A549 (cell line): ENCODE measurements at places on chromosomes 5 and 9. TPM values are rescaled to one million over a fixed set of nuclear protein-coding genes. Genes with fewer than 3 reads are reported as not detected.

Gene RFX3
- 1.3 to 1.5 TPM (median 1.4 TPM) in 3 replicates for polyA plus RNA-seq

Gene PPP2R2B
- polyA plus RNA-seq, result 0.08 to 0.13 TPM in 2 of 3 replicates, not detected in the other

Gene CLIC3
- polyA plus RNA-seq, result 5.1 to 6.6 TPM (median 6.4 TPM) in 3 replicates

Gene GFI1B
- not detected in 3 replicates for polyA plus RNA-seq

Gene MSANTD3
- polyA plus RNA-seq, result 43.5 to 50.1 TPM (median 43.8 TPM) in 3 replicates

Gene HTR1A
- polyA plus RNA-seq, result not detected in 3 replicates

Gene CCNO
- 4.7 to 5.1 TPM (median 4.8 TPM) in 3 replicates for polyA plus RNA-seq

Gene CTNND2
- polyA plus RNA-seq, result not detected in 3 replicates

Gene NDUFA8
- polyA plus RNA-seq, result 145 to 148 TPM (median 147 TPM) in 3 replicates

Gene MEF2C
- polyA plus RNA-seq, result 0.06 to 0.12 TPM (median 0.10 TPM) in 3 replicates

Gene ACTBL2
- 0.06 to 0.11 TPM (median 0.09 TPM) in 3 replicates for polyA plus RNA-seq

Gene NR2F1
- polyA plus RNA-seq, result 4.9 to 6.3 TPM (median 5.2 TPM) in 3 replicates

Gene C8G
- 1.1 to 1.3 TPM (median 1.1 TPM) in 3 replicates for polyA plus RNA-seq

Gene LRRC70
- 0.09 TPM in 1 of 3 replicates, not detected in the others for polyA plus RNA-seq

GRCh38 chr9:122394265-122395125, 23.7 kb downstream of the PTGS1 start:
- no peak for DNase-seq

GRCh38 chr5:150645070-150645700, 4.7 kb downstream of the SYNPO start:
- no peak for DNase-seq

DNA sequence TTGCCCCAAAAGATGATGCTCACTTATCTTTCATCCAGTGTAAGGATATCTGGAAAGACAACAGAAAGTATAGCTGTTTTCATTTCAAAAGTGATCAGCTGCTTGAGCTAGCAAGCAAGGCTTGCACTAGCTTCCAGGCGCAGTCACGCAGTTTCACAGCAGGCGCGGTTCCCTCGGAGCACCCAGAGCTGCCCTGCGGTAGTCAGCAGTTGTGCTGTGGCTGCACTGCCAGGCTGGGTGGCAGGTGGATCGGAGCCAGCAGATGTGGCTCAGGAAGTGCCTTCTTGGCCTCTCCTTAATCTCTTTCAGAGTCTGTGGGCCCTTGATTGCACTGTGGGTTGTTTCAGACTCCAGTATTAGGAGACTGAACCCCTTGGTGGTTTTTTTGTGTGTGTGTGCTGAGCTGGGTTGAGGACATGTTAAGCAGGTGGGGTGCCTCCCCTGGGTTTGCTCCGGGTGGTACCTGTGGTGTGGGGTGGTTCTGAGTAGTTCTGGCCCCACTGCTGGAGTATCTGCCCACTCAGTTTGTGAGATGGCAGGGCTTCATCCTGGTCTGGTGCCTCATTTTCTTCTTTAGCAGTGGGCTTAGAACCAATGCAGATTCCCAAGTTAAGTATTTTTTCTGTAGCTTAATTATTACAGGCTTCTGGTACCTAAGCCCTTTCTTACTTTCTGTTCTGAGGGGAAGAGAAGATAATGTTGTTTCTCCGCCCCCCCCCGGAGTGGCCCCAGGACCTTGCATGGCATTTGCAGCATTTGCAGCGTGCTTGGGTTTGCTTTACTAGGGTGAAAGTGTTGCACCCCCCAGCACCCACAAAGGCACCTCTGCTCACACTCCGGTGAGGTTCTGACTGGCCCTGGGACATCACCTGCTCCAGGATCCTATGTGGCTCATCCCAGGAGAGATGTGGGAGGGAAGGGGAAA, 16.4 kb downstream of the TENT4A start:
- no peak for DNase-seq

DNA sequence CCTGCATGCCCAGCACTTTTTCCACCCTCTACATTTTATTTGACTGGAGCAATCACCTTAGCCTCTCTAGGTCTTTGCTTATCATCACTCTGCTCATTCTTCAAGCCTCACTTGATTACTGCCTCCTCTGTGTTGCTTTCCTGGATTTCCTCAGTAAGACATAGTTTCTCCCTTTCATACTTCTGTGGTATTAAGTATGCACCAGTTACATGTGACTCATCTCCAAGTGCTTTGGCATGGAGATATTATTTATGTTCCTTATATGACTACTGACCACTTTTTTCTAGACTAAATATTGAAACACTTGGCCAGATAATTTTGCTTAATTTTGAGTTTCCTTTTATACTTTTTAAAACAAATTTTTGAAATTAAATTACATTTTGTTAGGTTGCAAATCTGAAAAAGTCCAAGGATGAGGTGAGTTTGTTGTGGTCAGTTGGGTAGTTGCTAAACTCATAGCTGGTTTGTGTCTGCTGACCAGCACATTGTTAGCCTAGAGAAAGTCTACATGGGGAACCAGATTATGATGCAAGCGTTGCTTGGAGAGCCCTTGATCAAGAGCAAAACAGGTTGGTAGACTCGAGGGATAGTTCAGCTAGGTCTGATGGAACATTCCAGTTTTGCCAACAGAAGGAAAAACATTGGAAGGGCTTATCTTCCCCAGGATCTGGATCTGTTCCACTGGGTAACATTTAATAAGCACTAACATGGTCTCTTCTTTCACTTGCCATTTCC, 140.2 kb downstream of the TMC1 start:
- no peak for DNase-seq

DNA sequence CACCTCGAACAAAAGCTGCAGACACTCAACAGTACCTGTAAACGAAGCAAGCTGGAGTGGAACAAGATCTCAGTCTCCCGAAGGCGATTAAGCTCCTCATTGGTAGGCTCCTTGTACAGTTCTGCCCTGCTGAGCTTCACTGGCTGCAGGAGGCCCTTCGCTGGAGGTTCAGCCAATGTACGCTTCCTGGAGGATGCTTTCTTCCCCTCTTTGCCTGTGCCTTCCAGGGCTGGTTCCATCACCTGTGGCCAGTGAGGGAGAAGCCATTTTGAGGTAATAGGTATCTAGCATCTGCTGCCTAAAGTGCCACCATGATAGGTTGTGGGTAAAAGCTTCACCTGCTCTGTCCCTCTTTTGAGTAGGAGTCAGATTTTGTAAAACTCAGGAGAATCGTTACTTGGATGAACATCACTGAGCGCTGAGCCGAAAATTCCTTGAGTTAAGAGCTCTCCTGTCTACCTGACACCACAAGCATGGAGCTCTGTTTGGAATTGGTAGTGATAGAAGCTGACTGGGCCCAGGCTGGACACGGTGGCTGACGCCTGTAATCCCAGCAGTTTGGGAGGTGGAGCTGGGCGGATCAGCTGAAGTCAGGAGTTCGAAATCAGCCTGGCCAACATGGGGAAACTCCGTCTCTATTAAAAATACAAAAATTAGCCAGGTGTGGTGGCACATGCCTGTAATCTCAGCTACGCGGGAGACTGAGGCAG, 1.4 kb downstream of the NOL6 start:
- no peak for DNase-seq

- no peak for DNase-seq
These were observed 412.9 kb upstream of the RGMB start for GRCh38 chr5:98360548-98360947.

DNA sequence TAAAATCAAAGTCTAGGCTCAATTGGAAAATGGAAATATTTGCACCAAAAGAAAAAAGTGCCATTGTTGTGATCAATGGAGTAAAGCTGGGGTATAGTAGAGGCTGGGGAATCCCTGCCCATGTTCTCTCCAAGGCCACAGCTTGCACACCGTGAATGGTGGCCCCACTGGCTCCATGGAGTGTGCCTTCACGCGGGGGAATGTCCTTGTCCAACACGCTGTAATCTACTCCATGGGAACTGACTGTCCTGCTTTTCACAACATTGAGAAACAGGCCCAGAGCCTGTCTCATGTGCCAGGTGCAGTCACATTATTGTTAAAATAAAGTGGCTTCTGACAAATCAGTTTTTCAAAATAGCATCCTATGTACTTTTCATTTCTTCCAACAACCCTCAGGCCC, 33.1 kb upstream of the ITGA2 start:
- DNase-seq, result no peak

DNA sequence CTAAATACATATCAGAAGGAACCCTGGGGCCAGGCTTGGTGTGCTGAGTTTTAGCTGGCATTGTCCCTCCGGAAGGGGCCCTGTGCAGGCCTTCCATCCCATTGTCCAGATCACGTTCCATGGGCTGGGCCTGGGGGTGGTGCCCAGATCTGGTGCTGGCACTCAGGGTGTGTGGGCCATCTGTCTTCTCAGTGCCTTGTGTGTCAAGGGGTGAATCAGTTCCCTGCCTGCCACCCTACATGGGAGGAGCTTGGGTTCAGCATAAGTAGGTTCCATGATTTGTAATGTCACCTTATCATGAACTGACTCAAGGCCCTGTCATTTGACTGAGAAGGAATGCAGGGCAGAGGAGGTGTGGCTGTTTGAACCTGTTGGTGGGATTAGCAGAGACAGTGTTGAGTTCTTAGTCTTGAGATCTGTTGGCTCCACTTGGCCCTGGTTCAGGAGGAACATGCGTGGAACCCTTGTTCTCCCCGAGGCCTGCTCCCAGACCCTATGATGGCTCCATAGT, 176.8 kb downstream of the MACROH2A1 start:
- DNase-seq, result no peak

- DNase-seq, result no peak
These were observed 91.9 kb downstream of the CEMIP2 start for GRCh38 chr9:71676460-71676859.

DNA sequence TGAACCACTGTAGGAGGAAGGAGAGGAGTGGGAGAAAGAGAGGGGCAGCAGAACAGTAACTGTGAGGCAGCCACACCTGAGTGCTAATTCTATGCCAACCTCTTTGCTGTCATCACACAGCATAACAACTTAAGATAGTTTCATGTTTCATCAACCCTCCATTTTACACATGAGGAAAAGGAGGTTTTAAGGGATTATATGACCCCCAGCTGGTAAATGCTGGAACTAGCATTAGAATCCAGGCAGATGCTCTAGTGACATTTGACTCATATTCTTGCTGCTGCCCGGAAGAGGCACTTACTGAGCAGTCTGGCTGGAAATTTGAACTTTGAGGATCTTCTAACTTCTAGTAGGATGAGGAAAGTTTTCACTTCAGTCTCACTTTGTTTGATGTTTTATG, 24.1 kb upstream of the VLDLR start:
- no peak for DNase-seq

- no peak for DNase-seq
These were observed 149.2 kb downstream of the PBX3 start for GRCh38 chr9:125896404-125896803.

DNA sequence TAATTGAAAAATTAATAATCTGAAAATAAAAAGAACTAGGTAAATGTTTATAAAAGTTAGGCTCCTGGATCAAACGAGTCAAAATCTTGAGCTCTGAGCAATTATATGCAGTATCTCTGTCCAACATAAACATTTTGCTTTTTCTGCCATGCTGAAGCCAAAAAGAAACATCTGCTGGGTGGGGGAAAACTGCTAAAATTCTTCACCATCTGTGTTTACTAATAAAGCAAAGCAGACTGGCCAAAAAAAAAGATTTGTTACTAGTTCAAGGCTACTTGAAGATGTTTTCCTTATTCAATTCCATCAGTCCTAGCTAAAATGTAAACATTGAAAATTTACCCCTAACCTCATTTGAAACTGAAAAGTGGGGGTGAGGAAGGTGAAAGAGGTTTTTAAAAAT, 29.7 kb downstream of the GTF3C4 start:
- no peak for DNase-seq

GRCh38 chr5:112436144-112436543, 17.1 kb upstream of the EPB41L4A start:
- DNase-seq, result no peak

GRCh38 chr9:38022203-38022895, 46.7 kb downstream of the SHB start:
- no peak for DNase-seq

GRCh38 chr5:68274847-68275651, 59.5 kb downstream of the PIK3R1 start:
- DNase-seq, result no peak
